ENCODE measurements at places on chromosomes 16 and 17.

- DNase-seq = no peak
These were observed 84.6 kb downstream of the PARN start for GRCh38 chr16:14545346-14545884.

DNA sequence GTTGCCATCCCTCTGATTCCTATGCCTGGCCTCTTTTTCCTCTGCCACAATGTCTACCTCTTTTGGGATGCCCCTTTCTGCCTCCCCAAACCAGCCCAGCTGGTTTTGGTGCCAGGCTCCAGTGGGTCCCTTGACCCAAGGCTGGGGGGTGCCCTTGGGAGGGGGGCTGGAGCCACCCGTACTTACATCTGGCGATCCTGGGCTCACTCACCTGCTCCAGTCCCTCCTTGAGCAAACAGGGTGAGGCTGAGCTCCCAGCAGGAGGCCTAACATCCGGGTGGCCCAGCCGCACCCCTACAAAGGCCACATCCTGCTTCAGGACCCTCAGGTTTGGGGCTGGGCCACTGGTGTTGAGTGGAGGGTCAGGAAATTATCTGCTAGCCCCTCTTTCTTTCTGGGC lies 1.2 kb downstream of the ERN2 start:
- no peak for DNase-seq

DNA sequence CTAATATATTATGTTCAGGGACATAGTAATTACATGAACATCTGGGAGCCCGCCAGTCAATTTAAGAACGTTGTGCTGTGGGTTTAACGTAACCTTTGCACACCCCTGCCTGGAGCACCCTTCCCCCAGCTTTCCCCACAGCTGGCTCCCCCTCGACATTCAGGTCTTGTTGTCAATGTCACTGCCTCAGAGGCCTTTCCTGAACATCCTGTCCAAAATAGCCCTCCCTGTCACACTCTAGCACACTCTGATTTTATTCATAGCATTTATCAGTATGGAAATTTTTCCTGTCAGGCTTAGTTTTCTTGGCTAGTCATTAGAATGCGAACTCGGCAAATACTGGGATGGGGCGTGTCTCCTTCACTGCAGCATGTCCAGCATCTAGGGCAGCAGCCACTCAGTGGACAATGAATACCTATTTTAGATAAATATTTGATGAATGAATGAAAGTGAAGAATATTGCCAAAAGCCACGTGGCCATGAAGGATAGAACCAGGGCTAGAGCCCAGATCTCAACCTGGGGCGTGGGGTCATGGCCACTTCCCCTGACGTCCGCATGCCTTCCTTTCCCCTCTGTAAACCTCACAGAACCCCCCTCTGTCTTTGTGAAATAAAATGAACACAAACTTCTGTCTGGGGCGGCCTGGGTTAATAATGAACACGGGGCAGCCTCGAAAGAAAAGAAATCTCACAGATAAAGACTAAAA lies 10.5 kb downstream of the PIK3R6 start:
- DNase-seq = no peak

- no peak for DNase-seq
These were observed 18.3 kb downstream of the MEAK7 start for GRCh38 chr16:84486126-84486525.

GRCh38 chr17:35766903-35767510 lies 6.3 kb downstream of the C17orf50 start:
- DNase-seq = no peak

DNA sequence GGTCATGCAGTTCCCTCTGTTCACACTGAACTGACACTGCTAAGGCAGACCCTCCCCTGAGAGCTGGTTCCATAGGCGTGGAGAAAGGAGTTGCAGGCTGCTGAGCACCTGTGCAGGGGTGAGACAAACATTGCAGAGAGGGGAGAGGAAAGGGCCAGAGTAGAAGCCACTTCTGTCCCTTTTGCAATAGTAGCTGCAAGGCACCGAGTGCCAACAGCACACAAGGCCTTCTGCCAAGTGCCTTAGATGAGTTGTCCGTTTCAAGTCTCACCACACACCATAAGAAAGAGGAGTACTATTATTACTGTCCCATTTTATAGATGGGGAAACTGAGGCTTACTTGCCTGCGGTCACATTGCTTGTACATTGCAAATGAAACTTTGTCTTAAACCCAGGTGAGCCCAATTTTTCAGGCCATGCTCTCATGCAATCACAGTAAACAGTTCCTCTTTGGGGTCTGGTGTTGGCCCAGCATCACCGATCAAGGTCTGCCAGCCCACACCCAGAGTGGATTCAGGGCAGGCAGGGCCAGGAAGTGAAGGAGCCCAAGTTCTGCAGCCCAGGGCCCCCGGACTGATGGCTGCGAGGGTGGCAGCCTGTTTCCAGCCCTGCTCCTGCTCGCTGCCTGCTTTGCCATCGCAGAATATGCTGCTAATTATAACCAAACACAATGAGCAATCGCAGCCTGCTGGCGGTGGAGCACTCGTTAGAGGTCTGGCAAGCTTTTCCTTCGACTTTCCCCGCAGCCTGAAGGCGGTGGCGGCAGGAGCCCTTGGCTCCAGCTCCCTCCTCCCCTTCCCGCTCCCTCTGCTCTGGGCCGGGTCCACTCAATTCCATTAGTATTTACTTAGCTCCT lies 36.8 kb upstream of the DYNLL2 start:
- no peak for DNase-seq

DNA sequence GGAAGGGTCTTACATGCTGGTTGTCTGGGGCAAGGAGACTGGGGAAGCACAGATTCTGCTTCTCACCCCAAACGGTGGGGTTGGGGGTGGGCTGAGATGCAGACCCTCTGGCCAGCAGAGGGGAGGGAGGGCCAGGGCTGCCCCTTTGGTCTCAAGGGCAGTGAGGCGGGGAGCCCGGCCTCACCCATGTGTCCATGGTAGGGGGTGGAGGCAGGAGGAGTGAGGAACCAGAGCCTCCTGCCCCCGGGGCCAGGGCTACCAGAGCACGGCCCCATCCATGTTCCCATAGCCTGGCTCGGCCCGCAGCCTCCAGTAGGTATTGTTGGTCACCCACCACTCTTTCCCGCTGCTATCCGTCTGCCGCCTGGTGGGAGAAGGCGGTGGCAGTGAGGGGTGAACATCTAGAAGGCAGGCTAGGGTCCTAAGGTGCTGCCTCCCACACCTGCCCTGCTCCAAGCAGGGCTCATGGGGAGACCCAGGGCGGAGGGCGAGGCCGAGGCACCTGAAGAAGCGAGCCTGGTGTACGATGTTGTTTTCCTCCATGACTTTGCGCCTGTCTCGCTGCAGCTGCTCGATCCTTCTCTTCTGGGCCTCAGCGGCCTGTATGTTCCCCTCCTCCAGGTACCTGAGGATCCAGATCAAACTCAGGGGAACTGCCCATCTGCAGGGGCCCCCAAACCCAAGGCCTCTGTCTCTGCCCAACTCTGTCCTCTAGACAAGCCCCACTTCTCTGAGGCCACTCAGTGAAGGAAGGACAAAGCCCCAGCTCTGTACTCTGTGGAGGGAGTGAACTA lies 13.4 kb downstream of the OSBPL7 start:
- no peak for DNase-seq

DNA sequence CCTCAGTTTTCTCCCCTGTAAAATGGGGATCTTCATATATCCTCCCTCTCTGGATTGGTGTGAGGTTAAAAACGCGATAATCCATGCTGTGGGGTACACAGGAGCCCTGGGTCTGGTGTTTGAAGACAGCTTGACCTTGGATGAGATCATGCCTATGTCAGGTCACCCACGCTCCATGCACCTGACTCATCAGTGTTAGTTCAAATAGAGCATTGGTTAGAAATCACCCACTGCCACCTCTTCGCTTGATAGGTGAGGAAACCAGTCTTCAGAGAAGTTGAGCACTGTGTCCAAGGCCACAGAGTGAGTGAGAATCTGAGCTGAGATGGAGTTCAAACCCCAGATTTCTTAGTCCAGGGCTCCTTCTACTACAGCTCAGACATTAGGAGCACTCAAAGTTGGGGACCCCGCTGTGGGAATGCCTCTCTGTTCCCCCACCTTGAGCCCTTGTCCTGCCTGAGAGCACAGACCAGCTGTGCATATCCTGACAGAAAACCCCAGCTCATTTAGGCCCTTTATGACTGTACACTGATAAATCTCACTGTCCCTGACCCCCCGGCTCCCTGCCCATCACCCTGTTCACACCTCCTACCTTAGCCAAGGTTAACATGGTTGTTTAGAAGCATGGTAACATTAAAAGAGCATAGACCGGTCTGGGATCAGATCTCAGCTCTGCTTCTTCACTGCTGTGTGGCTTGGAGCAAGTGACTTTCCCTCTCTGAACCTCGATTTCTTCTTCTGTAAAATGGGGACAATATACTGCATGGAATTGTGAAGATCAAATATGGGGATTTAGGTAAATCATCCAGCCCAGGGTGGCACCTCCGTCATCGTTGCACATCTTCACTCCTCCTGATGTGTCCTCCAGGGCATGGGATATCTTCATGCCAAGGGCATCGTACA lies 22.4 kb upstream of the LGALS9 start:
- no peak for DNase-seq

DNA sequence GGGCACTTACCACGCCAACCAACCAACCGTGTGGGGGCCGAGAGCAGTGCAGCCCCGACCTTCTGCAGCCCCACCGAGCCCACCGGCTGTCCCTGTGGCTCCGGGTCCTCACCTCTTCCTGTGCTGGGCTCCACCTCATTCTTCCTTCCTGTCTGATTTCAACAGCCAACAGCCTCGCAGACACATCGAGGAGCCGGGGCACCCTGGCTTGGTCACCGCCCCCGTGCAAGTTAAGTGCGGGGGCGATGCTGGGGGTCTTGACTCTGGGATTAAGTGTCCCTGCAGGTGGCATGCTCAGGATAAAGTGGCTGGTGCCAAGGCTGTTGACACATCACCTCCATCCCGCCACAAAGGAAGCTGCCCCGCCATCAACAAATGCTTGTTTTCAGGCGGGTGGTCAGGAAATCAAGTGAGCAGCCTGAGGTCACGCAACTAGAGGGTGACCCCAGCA lies at the start of gene NLRC3:
NLRC3 (minus strand) TSS at position 102 of the 451 bp plus-strand sequence. CDS start 12,367 bp downstream, outside the sequence.
- no peak for DNase-seq

DNA sequence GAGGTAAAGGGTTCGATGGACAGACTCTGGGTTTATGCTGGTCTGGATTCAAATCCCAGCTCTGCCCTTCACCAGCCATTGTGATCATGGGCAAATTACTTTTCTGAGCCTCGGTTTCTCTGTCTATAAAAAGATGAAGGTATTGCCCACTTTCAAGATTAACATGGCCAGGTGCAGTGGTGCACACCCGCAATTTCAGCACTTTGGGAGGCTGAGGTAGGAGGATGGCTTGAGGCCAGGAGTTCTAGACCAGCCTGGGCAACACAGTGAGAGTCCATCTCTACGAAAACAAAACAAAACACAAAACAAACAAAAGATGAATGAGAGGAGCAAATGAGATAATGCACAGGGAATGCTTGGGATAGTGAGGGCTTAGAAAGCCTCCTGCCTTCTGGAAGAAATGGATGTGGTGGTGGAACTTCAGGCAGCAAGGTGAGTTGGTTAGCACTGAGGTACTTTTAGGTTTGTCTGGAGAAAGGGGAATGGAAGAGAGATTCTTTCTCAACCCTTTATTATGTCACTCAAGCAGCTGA lies 8.5 kb downstream of the ADGRG3 start:
- no peak for DNase-seq

Measured in NCI-H2107 (cell line).